T-helper 1 cell (primary cell): ENCODE measurements at places on chromosomes 4 and X.

GRCh38 chr4:54517781-54518444 is 139.8 kb upstream of the KIT start:
- DNase-seq: no peak

GRCh38 chr4:83272900-83273299 is 11.7 kb downstream of the COQ2 start:
- no peak for DNase-seq

- no peak for DNase-seq
Observed at GRCh38 chr4:21885241-21885640, 63.3 kb downstream of the KCNIP4 start.

- DNase-seq: no peak
Observed at GRCh38 chrX:22345884-22346283, 73.2 kb downstream of the CBLL2 start.

DNA sequence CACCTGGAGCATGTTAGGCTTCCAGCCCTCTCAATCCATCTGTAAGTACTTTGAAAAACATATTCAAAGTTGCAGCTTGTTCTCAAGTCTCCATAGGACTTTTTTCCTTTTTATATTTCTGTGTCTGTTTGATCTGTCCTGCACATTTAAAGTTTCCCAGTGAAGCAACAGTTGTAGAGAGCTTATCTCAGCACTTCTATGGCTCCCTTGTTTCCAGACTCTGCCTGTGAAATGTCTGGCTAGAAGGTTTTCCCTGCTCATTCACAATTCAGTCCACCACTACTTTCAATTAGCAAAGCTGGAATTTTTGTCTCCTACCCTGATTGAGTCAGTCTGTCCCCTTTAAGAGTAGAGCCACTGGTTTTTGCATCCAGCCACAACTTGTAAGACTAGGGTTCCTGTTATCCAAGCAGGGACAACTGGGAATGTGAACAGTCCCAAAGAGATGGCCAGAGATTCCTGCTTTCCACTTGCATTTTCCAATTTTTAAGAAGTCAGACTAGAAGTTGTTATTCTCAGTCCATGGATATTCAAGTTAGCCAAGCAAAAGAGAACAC is 116.1 kb downstream of the GASK1B start:
- DNase-seq: no peak
